HS-27A (cell line): ENCODE measurements at places on chromosomes 13 and 19.

GRCh38 chr19:41701401-41702075 lies 6.9 kb upstream of the CEACAM5 start:
- DNase-seq, result no peak

DNA sequence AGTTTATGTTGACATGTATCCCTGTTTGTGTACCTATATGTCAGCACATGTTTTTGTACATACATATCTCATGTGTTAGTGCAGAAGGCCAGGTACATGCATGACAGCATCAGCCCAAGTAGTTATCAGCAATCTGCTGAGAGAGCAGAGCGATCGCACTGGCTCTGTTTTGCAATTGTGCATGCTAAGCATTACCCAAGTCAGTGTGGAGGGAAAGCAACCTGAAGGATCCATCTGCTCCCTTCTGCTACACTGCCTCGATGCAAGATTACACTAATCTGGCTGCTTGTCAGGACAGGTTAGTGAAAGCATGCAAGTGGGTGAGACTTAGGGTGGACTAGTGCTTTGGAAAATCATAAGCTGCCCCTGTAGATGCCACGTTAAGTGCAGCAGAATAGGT lies 211.8 kb downstream of the PCCA start:
- no peak for DNase-seq

GRCh38 chr13:52344108-52344507 lies 61.9 kb downstream of the THSD1 start:
- DNase-seq, result no peak

- DNase-seq, result no peak
These were observed 182.4 kb upstream of the UFM1 start for GRCh38 chr13:38167164-38167822.

DNA sequence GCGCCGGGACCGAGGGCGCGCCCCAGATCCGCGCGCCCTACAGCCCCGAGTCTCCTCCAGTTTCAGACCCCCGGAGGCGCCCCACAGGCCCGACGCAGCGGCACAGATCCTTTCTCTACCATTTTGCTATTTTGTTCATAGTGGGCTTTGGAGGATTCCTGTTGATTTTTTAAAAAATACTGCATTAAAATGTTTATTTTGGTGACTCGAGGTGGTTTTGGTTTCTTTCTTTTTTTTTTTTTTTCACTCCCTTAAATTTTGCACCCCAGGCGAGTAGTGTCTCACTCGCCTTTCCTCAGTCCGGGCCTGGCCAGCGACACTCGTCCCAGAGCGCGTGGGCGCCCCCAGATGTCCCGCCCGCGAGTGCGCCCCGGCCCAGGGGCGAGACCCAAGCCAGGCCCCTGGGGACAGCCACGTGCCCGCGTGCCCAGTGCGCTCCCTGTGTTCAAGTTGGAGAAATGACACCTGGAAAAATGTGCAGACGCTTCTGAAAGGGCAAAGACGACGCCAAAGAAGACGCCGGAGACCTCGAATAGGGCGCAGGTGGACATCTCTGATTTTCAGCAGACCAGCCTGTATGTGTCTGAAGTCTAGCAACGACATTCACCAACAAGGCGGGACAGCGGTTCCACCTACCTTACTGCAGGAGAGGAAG lies 471 bp upstream of the INSR start:
- peak; percentile 15 for DNase-seq

DNA sequence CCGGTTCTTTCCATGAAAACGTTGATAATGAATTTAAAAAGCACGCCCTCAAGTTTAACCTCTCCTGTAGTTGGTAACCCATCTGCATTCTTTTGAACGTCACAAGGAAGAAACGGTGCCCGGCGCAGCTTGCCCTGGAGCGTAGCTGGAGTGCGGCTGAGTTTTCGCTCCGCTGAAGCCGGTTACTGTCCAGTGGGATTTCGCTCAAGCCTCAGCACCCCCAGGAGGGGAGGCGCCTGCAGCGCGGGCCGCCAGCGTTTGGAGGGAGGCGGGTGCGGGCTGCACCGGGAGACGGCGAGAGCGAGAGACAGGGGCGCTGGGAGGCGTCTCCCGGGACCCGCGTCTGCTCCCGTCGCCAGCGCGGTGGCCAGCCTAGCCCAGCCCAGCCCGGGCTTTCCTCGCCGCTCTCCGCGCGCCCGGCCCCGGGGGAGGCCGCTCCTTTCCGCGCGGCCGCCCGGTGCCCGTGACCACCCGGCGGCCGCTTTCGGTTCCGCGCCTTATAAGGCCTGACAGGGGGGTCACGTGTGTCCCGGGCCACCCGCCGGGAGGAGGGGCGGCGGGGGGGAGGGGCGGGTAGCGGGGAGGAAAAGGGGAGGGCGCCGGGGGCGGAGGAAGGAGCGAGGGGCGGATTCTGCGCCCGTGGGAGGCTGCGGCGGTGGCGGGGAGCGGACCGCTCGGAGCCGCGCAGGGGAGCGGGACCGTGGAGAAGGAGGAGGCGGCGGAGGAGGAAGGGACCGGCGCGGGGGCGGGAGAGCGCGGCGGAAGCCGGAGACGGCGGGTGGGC lies 8.3 kb upstream of the DGKH start:
- peak; percentile 50 for DNase-seq

GRCh38 chr19:7349231-7349591 lies 474 bp downstream of the ARHGEF18 start:
- no peak for DNase-seq

DNA sequence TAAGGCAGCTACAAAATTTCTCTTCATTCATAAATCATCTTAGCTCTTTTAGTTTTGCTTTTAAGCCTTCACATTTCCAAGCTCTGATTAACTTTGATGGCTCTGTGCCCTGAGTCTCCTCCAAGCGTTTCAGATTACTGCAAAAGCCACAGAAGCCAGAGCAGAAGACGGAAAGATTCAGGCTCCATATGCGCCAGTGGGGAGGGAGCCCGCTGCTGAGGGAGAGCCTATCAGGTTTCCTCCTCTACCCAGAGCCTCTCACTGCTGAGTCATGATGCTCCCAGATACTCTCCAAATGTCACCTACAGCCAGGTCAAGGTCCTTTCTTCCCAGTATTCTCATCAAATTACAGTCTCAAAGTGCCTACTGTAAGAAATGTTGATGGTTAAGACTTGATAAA lies 193.6 kb downstream of the RAP2A start:
- DNase-seq, result peak; percentile 14
